Articular chondrocyte of knee joint (primary cell): ENCODE measurements at places on chromosomes 13 and 19. TPM values are rescaled to one million over a fixed set of nuclear protein-coding genes. Genes with fewer than 3 reads are reported as not detected.

The UNC13A gene
- under 0.01 TPM in 2 replicates for total RNA-seq

The SHANK1 gene
- 0.52 and 1.2 TPM in 2 replicates for total RNA-seq

The ZNF611 gene
- 13.3 and 15.9 TPM in 2 replicates for total RNA-seq

The CEACAM16 gene
- total RNA-seq: not detected in 2 replicates

The IGFLR1 gene
- total RNA-seq: 1.2 TPM in 2 replicates

The UBE2L5 gene
- total RNA-seq: 0.78 TPM in 1 of 2 replicates, not detected in the other

The NAPSA gene
- 0.13 and 0.22 TPM in 2 replicates for total RNA-seq

The ZNF536 gene
- not detected in 2 replicates for total RNA-seq

The CGB1 gene
- not detected in 2 replicates for total RNA-seq

The FXYD3 gene
- not detected in 2 replicates for total RNA-seq

The EXOC3L2 gene
- total RNA-seq: under 0.01 TPM in 1 of 2 replicates, not detected in the other

The CEACAM19 gene
- 2.2 and 3.1 TPM in 2 replicates for total RNA-seq

The IFNL1 gene
- not detected in 2 replicates for total RNA-seq

The TEX26 gene
- total RNA-seq: 0.11 and 0.26 TPM in 2 replicates

The CEACAM20 gene
- total RNA-seq: not detected in 2 replicates

The INSR gene
- 17.4 and 20.9 TPM in 2 replicates for total RNA-seq

The ITM2B gene
- total RNA-seq: 378 and 422 TPM in 2 replicates

The MEDAG gene
- total RNA-seq: 75.3 and 141 TPM in 2 replicates

The VSIG10L gene
- total RNA-seq: 0.52 and 0.97 TPM in 2 replicates

The PTH2 gene
- not detected in 2 replicates for total RNA-seq

The DNASE2 gene
- 33.2 and 36.1 TPM in 2 replicates for total RNA-seq

The KMT5C gene
- 5.0 and 5.6 TPM in 2 replicates for total RNA-seq

The OR10H1 gene
- total RNA-seq: not detected in 2 replicates

The ANKRD24 gene
- total RNA-seq: 0.91 and 0.97 TPM in 2 replicates

The NKPD1 gene
- under 0.01 TPM in 1 of 2 replicates, not detected in the other for total RNA-seq

The SIGLEC10 gene
- total RNA-seq: not detected in 2 replicates

The NOVA2 gene
- under 0.01 TPM in 2 replicates for total RNA-seq

The SMIM24 gene
- not detected in 2 replicates for total RNA-seq

The CNFN gene
- total RNA-seq: 0.32 TPM in 1 of 2 replicates, not detected in the other

The SERPINE3 gene
- total RNA-seq: 0.13 TPM in 1 of 2 replicates, not detected in the other

The BRD4 gene
- total RNA-seq: 19.1 and 23.9 TPM in 2 replicates

The ERICH6B gene
- not detected in 2 replicates for total RNA-seq

The FGF21 gene
- not detected in 2 replicates for total RNA-seq

The CLEC17A gene
- under 0.01 TPM in 1 of 2 replicates, not detected in the other for total RNA-seq

The CSNK1A1L gene
- not detected in 2 replicates for total RNA-seq

The CNMD gene
- 0.13 TPM in 1 of 2 replicates, not detected in the other for total RNA-seq

The LGALS7B gene
- not detected in 2 replicates for total RNA-seq

The NALCN gene
- total RNA-seq: 1.3 and 2.7 TPM in 2 replicates

The HSPB6 gene
- 34.6 and 52.4 TPM in 2 replicates for total RNA-seq

The ZNF729 gene
- total RNA-seq: not detected in 2 replicates
